ENCODE measurements at places on chromosomes 1 and 21.

DNA sequence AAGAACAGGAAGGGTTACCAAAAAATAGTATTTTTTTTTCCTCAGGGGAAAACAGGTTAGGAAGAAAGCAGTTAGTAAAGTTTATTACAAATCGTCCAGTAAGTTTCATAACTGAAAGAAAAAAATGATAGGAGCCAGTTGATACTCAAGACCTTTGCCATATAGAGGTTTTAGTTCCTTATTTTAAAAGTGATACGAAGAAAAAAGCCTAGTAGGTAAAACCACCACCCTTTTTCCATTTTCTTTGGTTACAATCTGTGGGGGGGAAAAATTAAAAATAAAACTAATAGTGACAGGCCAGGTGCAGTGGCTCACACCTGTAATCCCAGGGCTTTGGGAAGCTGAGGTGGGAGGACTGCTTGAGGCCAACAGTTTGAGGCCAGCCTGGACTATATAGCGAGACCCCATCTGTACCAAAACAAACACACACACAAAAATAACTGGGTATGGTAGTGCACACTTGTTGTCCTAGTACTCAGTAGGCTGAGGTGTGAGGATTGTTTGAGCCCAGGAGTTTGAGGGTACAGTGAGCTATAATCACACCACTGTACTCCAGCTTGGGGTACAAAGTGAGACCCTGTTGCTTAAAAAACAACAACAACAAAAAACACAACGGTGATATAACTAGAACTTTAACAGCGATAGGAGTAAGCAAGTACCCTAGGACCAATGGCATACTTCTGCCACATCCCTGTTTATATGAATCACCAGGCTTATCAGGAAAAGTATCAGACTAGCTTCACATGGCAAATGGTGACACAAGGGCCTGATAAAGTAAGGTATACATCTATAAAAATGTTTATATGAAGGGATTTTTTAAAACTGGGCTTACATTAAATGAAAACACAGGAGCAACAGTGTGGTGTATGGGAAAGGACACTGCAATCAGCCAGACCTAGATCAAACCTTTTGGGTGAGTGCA is 5.4 kb downstream of the TMEM59 start:
- no peak for DNase-seq

DNA sequence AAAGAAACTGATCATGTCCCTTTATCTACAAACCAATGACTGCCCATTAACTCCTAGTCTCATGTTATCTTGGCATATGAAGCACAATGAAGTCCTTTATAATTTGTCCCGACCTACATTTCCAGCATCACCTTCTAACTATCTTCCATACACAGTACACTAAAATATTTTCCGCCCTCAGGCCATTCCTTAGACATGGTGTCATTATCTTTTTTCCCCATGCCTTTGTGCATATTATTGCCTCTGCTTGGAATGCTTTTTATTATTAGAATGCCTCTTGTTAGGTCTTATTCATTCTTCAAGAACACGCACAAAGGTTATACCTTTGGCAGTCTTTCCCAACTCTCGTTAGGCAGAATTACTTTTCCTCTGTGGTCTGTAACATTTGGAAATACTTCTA is 39.6 kb downstream of the ATG4C start:
- no peak for DNase-seq

GRCh38 chr1:155321639-155322503 is 1.2 kb downstream of the RUSC1 start:
- no peak for DNase-seq

GRCh38 chr1:212565571-212566305 is 42.8 kb upstream of the ATF3 start:
- DNase-seq = no peak

DNA sequence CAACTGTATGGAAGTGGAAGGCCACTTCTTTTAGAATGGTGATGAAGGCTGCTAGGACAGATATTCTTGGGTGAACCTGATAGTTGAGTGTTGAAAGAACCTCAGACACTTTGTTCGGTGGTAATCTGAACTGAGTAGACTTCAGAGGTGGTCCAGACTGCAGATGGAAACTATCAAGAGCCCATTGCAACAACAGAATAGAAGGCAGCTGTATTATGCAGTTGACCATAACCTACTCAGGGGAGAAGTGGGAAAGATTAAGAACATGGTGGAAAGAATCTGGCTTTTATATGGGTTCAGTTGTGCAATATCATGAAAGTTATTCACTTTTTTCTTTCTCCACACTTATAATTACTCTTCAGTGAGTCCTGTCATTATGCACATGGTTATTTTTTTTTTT is 194.0 kb downstream of the KCNK2 start:
- DNase-seq = no peak

DNA sequence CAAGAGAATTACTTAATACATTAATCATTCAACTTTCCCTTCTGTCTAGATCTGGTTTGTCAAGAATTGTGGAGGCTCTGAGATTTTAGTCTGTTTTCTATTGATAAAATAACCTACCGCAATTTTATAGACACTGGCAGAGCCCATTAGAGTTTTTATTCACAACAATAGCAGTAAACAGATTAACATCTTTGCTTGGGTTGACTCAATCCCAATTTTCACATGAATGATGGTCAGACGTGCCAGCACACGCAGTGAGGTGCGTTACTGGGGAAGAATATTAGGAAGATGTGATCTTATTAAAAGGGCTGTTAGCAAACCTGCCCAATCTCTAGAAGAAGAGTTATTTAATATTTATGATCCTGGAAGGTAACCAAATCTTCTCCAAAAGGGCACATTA is 736.6 kb downstream of the MRPL39 start:
- DNase-seq = no peak

DNA sequence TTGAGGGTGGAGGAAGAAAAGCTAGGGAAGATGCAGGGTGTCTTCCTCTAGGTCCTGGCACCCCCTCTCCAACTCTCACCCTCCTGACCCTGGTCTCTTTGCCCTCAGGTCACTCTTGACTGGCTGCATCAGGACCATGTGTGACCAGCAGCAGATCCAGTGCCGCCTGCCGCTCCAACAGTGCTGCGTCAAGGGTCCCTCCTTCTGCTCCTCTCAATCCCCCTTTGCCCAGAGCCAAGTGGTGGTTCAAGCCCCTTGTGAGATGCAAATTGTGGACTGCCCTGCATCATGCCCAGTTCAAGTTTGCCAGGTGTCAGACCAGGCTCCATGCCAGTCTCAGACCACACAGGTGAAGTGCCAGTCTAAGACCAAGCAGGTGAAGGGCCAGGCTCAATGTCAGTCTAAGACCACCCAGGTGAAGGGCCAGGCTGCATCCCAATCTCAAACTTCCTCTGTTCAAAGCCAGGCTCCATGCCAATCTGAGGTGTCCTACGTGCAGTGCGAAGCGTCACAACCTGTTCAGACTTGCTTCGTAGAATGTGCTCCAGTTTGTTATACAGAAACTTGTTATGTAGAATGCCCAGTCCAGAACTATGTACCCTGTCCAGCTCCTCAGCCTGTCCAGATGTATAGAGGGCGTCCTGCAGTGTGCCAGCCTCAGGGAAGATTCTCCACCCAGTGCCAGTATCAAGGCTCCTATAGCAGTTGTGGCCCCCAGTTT is 1.8 kb downstream of the KPRP start:
- DNase-seq = no peak

DNA sequence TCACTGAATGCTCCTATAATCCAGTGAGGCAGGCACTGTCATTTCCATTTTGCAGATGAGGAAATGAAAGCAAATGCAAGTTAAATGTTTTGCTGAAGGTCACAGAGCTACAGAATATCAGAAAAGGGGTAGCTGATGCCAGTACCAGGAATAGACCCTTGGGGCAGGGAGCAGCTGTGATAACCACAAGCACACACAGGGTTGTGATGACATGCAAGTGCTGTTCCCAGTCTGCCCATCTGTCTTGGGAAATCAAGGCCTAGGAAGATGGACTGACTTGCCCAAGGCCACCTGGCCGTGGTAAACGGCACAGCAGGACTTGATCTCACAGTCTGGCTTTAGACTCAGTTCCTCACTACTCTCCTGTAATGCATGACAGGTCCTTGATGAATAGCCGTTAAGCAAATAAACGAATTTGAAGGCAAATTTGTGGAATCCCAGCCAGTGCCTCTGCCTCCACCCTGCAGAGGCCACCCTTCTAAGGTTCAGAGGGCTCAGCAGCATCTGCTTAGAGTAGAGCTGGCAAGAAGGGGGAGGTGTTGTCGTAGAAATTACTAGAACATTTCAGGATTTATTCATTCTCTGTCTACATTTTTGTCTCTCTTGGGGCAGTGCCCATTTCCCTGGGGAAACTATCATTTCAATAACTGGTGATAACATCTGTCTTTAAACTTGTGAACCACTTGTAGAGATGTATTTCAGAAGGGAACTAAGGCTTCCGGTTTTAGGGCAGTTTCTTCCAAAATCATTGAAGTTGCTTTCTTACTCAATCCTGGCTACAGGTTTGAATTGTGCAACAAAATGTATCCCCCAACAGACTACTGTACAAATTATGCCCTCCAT is 53.2 kb upstream of the MRPS6 start:
- DNase-seq = no peak

DNA sequence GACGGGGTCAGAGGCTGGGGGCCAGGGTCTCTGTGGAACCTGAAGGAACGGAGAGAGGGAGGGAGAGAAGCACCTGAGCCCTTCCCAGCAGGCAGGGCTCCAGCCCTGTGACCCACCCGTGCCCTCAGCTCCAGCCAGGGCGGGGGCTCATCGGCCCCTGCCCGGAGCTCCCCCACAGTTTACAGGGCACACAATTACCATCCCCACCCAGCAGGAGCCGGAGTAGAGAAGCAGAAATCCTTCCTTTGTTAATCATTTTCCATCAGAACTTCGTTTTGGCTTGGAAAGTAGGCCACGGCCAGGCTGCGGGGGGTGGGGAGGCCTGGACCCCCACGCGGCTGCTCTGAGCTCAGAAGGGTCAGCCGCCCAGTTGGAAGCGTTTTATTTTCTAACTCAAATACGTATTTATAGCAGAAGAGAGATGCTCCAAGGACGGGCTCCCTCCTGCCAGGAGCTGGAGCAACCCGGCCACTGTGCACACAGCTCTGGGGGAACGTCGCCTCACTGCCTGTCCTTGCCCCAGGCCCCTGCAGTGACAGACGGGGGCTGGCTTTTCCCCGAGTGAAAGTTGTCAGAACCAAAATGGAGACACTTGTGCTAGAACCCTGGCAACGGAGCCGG is 42.7 kb upstream of the ADARB1 start:
- no peak for DNase-seq

GRCh38 chr1:205440476-205441317 is 15.1 kb downstream of the BLACAT1 start:
- DNase-seq = peak; percentile 64

- DNase-seq = no peak
Measured at GRCh38 chr1:69862906-69863305, 295.2 kb downstream of the LRRC7 start.

GRCh38 chr1:192550922-192551534 is 24.5 kb upstream of the RGS1 start:
- DNase-seq = no peak

DNA sequence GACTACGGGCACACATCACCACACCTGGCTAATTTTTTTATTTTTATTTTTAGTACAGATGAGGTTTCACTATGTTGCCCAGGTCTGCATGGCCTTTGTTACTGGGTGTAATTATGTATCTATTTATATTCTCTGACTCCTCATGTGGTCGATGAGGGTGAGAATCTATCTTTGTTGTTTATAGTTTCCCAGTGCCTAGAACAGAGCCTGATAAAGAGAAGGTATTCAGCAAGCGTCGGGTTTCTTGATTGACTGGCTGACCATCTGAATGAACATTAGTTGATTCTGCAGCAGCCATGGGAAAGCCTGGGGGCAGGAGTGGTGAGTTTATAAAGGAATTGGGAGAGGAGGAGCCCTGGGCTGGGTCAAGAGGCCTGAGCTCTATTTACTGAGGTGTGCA is 28.5 kb downstream of the SERINC2 start:
- no peak for DNase-seq

- DNase-seq = no peak
Measured at GRCh38 chr1:77929806-77930205, 41.4 kb downstream of the NEXN start.

GRCh38 chr1:223700942-223701637 is 11.2 kb upstream of the CAPN2 start:
- no peak for DNase-seq

DNA sequence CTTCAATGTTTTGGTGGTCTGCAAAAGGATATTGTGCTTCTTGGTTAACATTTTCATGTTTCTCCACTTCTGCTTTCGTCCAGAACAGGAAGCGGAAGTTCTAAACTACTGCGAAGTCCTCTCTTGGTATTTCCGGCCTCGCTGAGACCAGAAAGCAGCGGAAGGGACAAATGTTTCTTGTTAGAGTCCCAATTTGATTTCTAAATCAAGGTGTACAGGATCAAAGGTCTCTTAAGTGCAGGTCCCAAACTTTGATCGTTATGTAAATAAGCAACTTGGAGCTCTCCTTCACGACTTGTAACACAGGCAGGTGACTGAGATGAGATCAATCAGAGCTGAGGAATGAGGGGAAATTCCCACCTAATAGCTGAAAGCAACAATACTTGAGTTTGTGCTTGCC is 40.1 kb upstream of the HMCN1 start:
- DNase-seq = no peak

- DNase-seq = peak; percentile 61
Measured at GRCh38 chr1:52842643-52843310, at the start of gene ZYG11A. TSS of gene ZYG11A (plus strand) at chr1:52842760. CDS start at chr1:52842884, 124 bp downstream.

DNA sequence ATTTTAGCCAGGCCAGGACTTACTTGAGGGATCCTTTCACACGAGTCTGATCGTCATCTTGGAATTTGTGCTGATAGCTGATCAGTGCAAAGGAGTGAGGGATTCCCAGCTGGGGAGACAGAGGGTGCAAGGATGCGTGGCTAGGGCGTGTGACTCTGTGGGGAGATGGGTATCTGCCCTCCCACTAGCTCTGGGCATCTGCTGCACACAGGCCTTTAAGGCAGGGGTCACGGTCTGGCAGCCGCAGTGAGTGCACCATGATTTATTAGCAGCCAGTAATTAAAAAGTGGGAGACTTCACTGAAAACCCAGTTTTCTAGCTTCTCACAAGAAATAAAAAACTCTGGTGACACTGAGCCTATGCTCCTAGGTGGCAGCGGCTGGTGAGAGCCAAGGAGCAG is 20.4 kb downstream of the THAP3 start:
- no peak for DNase-seq

DNA sequence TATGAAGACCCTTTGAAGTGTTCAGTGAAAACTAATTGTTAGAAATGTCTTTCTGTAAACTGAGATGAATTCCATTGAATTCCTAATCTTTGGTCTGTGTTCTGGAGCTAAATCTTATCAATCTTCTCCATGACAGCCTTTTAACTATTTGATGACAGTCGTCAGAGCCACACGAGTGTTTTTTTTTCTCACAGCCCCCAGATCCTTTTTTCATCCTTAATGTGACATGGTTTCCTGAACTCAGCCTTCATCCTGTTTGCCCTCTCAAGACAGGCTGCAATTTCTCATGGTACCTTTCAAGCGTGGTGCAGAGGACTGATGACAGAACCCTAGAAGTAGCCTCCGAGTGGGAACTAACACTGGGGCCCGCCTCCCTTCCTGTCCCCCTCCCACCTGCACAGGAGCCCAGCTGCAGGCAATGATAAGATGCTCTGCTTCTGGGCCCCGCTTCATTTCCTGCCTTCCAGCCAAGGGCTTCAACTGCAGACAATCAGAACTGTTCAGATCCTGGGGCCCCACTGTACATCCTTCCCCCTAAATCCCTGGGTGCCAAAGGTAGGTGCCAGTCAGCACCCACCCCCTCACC is 114.6 kb upstream of the VAV3 start:
- peak; percentile 9 for DNase-seq

GRCh38 chr1:206514813-206515387 is 7.6 kb downstream of the RASSF5 start:
- no peak for DNase-seq
